Stimulated activated CD8-positive, alpha-beta memory T cell treated with anti-CD3 and anti-CD28 coated beads, Interleukin-4, amount 100 ng/mL, for 4 hours (primary cell): ENCODE measurements at places on chromosomes 2 and 18.

DNA sequence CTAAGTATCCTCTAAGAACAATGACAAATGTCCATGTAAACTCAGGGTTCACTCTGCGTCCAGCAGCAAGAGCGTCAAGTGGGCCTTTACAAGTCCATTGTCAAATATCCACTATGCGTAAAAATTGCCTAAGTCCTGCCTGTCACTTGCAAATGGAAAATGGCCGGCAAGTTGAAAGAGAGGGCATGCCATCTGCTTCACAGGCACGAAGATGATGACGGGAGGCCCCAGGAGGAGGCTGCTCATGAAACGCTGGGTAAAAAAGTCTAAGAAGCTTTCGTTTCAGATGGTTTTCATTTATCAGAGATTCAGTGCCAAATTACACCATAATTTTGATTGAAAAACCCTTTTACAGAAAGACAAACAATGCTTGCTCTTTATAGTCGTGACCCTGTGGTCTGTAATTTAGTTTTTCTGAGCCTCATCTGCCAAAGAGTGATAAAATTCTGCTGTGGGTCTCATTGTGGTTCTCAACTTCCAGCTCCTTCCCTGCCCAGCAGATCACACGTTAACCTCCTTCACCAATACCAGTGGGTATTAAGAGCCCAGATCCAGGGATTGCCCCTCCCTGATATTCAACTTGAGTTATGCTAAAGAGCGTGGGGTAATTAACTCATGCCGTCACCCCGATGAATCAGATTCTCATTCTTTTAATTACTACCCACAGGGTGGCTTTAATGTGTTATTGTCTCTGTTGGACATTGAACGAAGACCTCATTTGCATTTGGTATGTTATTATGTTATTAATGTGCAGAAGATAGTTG lies 160.2 kb upstream of the ALKAL2 start:
- DNase-seq, result no peak

GRCh38 chr2:2846332-2847208 lies 515.5 kb upstream of the MYT1L start:
- DNase-seq, result no peak

DNA sequence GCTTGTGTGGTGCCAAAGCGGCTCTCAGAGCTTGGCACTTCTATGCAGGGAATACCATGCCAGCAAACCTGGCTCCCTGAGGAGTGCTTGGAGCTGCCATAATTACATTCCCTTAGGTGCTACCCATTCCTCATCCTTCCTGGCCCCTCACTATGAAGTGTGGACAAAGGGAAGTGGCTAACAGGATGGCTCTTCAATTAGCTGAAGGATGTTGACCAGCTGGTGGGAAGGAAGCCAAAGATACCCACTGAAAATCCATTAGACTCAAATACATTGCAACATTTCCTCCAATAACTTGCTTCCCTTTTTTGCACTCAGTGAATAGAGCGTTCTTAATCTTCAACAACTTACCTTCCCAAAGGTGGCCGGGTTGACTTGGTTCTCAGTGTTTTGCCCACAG lies 8.5 kb downstream of the RFX8 start:
- DNase-seq, result no peak

DNA sequence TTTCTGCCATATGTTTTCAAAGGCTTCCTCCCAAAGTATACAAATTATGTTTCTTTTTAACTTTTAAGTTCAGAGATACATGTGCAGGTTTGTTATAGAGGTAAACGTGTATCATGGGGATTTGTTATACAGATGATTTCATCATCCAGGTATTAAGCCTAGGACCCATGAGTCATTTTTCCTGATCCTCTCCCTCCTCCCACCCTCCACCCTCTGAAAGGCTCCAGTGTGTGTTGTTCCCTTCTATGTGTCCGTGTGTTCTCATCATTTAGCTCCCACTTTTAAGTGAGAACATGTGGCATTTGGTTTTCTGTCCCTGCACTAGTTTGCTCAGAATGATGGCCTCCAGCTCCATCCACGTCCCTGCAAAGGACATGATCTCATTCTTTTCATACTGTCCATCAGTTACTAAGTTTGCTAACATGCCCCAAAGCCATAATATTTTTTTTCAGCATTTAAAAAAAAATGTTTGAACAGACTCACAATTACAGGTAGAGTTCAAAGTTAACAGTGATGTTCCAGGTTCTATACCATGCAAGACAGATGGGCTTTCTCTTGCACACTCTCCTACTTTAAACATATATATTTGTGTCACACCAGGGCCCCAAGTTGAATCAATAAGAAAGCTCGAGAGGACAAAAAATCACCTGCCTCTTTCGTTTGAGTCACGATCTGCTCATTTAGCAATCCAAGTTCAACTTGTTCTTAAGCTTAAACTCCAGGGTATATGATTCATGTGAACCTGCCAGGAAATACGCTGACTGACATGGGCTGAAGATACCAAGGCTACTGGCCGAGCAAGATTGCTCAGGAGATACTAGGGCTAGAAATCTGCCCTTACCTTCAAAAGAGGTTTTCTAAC lies 77.6 kb downstream of the AP1S3 start:
- DNase-seq, result no peak
